Ecto neural progenitor cell (in vitro differentiated cells): ENCODE measurements at places on chromosomes 2 and 18.

DNA sequence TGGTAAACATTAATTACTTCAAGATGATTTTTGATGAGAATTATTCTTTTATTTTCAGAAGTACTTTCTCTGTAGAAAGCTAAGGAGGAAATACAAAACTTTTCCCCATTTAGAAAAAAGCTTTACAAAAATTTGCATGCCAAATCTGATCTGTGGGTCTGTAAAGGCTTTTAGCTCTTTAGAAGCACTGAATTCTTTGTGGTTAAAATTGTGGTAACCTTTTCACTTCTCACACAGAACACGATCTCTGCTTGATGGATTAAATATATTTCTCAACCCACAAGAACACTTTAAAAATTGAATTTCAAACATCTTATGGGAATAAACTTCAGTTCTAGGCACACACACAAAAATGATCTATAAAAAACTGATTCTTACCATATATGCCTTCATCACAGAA, 63.7 kb downstream of the VIL1 start:
- no peak for DNase-seq

DNA sequence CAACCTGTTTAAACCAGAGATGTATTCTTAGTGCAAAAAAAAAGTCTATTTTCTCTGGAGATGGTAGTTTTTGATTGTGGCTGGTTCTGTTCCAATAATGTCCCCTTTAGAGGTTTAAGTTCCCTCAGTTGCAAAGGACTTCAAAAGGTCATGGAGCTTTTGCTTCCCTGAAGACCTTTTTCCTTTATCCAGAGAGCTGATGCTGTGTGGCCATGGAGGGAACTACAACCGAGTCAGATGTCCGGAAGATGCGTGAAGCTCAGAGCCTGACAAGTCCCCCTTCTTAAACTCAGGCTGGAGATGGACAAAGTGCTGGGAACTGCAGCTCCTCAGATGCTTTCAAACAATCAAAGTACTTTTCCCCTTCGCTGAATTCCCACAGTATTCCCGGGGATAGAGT, 176.1 kb downstream of the TMEM18 start:
- DNase-seq, result no peak

DNA sequence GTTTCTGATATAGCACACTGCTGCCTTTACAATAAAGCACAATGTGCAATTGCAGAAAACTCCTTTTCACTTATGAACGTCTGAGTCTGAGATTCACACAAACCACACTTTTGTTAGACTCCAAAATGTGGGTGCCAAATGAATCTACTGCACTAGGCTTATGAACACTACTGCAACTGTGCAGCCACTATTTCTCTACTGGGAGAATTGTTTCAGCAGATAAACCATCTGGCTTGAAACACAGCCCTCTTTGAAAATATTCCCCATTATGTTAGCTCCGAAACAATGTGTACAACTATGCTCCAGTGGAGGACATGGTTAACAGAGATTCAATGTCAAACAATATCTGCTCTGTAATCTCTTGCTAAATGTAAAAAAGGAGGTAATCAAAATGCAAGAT, 188.7 kb upstream of the ZEB2 start:
- DNase-seq, result no peak

DNA sequence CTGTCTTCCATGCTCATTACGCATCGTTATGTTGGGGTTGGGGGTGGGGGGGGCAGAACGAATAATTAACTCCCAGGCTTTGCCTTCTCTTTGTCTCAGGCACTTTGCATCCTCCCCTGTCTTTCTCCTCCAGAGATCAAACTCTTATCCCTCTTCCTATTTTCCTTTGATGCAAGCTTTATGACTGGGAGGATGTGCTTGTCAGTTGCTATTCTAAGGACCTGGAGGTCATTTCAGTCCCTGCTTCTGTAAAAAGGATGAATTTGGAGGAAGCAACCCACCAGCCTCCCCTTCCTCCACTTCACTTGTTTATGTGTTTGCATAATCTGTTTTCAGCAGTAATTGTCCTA, 87.5 kb downstream of the ZCCHC2 start:
- DNase-seq, result no peak

DNA sequence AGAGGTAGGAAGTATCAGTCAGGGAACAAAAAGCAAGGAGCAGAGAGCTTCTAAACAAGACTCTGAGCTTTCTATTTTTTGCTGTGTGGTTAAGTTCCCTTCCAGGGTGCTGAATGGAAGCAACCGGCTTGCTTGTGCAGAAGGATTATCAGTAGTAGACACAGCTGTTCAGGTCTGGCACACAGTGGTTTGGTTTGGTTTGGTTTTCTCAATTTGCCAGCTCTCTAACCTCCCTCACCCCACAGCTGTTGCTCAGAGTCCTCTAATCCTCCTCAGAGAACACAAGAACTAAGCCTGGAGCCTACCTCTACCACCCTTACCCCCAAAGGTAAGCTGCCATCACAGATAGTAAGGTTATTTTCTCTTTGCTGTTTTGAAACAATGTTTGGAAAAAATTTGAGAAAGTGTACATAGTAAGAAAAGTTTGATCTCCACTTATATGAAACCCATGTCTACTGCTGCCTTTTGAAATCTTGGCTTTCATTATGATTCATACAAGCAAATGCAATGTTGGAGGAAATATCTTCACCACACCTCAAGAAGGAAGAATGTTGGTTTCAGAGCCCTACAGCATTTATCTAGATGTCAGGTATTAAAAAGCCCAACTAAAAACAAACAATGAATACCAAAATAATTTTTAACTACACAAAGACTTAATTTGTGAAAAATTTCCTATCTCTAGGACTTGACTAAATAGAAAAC, 255.3 kb downstream of the NR4A2 start:
- DNase-seq, result no peak

- DNase-seq, result peak; percentile 49
Observed at GRCh38 chr2:138699421-138699820, 80.8 kb downstream of the NXPH2 start.

- no peak for DNase-seq
Observed at GRCh38 chr2:200170221-200170620, 136.3 kb upstream of the SPATS2L start.

- no peak for DNase-seq
Observed at GRCh38 chr18:67951137-67951536, 434.6 kb upstream of the DSEL start.

DNA sequence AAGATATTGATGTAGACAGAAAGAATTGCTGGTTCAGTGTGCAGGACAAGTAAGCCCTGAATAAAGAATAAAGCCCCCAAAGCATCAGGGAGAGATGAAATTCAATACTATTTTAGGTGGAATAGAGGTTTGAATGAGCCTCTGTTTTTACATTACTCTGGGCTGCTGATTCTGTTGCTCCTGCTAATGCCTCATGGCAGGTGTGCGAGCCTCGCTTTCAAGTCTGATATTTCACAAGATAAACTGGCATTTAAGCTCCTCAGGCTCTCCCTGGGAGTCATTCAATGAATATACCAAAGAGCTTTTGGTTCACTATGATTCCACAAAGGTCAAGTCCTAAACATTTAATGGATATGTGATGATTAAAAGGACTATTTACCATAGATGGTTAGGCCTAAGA, 601.0 kb upstream of the SLC39A10 start:
- no peak for DNase-seq

- no peak for DNase-seq
Observed at GRCh38 chr2:4272261-4272858, 569.0 kb downstream of the DCDC2C start.

- DNase-seq, result no peak
Observed at GRCh38 chr2:36403675-36404230, 48.2 kb downstream of the CRIM1 start.

- DNase-seq, result no peak
Observed at GRCh38 chr2:201830666-201831065, 24.3 kb downstream of the CDK15 start.

- DNase-seq, result no peak
Observed at GRCh38 chr18:32391126-32391525, 79.6 kb downstream of the GAREM1 start.

GRCh38 chr2:134129900-134130537, 123.9 kb upstream of the MGAT5 start:
- DNase-seq, result no peak

GRCh38 chr2:65232636-65233035, 5.0 kb downstream of the ACTR2 start:
- no peak for DNase-seq

DNA sequence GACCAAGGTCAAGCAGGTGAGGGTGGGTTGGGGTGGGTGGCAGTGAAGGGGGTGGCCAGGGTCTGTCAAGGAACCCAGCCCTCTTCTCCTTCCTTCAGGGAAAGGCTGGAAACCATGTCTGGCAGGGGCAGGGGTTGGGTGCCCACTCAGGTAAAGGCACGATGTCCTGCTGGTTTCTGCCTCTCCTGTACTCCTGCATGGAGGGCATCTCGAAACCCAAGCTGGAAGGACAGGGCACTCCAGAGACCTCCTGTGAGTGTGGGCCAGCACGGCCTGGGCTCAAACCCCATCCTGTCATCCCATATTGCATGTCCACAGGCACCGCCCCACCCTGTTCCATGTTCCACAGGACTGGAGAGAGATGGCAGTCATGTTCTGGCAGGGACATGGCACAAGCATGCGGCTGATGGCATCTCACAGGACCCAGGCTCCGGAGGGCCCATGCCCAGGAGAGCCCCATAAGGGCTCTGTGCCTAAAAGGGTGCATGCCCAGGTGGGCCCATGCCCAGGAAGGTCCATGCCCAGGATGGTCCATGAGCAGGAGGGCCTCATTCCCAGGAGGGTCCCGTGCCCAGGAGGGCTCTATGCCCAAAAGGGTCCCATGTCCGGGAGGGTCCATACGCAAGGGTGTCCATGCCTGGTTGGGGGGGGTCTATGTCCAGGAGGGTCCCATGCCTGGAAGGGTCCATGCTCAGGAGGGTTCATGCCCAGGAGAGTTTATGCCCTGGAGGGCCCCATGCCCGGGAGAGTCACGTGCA, 6.4 kb downstream of the GPR35 start:
- no peak for DNase-seq

- DNase-seq, result no peak
Observed at GRCh38 chr2:24724111-24724775, 68.9 kb downstream of the PTRHD1 start.

DNA sequence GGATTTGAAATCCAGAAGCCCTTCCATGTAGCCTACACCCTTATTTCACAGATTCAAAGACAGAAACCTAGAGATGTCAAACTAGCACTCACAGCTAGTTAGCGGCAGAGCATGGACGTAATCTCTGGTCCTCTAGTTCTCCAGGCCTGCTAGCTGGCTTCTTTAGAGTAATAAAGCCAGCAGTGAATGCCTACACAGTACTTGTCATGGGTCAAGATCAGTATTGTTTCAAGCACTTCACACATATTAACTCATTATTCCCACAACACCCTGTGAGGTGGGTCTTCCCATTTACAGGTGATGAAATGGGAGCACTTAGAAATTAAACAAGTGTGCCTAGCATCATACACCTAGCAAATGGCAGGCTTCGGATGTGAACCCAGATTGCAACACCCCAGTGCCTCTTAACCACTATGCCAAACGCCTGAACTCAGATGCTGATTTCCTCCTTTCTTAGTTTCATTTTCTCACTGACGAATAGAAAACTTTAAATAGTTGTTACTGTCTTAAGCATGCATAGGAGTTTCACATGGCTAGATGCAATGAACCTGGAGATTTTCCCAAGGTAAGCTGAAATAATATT, 14.5 kb upstream of the ZBTB14 start:
- DNase-seq, result no peak

DNA sequence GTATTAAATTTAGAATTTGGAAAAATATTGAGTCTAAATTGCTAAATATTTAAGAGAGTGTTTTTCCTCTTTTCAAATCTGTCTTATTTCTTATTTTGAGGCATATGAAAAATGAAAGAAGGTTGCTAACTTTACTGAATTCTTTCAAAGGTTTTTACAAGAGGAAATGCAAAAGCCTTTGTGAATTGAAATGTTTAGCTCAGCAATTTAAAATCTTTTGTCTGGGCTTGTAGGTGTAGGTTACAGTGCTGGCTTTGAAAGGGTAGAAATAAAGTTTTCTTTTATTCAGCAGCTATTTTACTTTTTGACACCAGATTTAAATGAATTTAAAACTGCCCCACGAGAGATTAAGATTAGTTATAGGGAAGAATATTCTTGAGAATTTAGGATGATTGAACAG, 192.0 kb downstream of the CDH7 start:
- no peak for DNase-seq

GRCh38 chr2:195049372-195050031, 607.5 kb upstream of the SLC39A10 start:
- DNase-seq, result no peak

DNA sequence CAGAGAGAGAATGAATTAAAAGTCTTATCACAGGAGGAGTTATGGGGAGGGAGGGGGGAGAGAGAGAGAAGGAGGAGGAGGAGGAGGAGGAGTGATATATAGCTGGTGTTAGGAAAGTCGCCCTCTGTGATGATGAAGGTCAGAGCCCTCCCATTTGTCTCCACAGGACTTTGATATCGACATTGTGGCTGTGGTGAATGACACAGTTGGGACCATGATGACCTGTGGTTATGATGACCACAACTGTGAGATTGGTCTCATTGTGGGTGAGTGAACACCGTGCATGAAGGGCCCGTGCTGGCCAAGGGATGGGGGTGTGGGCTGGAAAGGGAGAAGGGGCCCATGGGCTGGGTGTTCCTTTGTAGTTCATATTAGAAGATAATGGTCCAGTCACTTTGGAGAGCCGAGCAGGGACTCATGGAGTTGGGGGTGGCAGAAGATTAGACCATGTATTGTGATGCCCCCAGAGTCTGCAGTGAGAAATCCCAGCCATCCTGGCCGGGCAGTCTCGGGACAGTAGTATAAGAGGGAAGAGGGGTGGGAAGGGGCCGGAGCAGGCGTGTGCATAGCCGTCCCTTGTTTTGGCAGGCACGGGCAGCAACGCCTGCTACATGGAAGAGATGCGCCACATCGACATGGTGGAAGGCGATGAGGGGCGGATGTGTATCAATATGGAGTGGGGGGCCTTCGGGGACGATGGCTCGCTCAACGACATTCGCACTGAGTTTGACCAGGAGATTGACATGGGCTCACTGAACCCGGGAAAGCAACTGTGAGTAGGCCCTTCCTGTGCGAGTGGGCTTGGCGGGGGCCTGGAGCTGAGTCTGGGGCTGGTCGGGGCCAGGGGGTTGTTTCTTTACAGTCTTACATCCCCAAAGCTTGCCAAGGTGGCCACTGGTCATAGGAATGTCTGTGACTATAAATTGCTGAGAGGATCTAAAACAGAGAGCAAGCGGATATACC, 40.0 kb downstream of the HK2 start:
- DNase-seq, result no peak

DNA sequence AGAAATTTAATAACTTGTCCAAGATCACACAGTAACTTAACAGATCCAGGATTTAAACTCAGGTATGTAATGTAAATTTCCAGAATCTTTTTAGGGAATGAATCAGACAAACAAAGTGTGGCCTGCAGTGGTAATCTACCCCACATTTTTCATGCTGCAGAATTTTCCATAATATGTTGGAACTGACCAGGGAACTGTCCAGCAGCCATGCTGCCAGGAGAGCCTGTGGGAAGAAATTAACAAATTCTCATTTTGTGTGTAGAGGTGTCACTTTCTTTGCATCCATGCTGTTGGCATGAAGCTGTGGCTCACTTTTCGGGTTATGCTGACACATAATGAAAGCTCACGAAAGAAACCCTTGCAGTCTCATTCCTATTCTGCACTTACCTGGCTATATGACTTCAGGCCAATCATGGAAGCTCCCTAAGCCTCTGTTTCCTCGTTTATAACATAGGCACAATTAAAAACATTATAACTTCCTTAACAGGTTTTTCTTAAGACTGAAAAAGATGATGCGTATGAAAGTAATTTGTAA, 54.7 kb downstream of the CDKL4 start:
- DNase-seq, result no peak
